ENCODE measurements at places on chromosomes 11 and 22.

GRCh38 chr11:71551711-71552110 is 3.5 kb downstream of the KRTAP5-9 start:
- no peak for DNase-seq

DNA sequence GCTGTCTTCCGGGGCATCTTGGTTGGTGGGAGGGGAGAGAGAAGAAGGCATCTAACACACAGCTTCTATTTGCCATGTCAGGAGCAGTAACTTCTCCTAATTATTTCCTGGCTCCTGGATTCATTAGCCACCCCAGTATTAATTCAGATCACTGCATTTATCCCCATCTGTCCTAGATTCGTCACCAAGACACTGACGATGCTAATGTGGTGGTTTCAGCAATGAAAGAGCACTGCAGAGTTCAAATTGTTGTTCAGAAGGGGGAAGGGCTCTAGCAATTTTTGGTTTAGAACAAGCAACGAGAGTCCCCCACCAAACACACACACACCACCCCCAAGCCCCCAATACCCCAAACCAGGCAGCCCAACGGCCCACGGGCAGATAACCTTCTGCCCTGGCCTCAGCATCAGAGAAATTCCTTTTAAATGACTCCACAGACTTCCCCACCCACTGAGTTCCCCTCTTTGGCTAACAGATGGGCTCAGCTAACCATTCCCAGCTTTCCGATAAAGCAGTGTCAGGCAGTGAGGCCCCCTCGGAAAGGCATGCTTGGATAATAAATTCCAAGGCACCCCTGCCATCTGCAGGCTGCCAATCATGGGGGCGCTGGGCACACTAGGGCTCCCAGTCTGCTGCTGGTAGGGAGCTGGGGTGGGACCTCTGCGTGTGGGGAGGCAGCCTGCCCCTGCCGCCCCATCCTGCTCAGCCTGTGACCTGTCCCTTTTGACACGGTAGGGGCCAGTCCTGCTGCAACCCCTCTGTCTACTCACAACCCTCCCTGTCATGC is 453.5 kb downstream of the MIAT start:
- no peak for DNase-seq

- no peak for DNase-seq
Observed at GRCh38 chr22:37484480-37485394, 1.4 kb downstream of the MFNG start.

DNA sequence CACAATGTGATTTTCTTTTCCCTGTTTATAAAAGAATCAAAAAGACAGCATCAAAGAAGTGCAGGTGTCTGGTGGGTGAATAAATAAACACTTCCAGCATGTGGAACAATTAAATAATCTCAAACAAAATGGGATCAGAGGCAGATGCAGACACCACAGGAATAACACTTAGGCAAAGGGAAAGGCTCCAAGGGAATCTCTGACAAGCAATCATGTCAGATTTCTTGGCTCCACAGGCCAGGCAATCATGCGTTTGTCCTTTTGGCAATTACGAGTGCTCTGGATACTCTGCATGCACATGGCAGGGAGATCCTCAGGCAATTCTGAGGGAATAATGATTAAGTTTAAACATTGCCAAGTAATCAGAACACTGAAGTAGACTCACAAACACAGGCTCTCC is 403.5 kb upstream of the LUZP2 start:
- no peak for DNase-seq
